ENCODE measurements at places on chromosomes 4 and X.

DNA sequence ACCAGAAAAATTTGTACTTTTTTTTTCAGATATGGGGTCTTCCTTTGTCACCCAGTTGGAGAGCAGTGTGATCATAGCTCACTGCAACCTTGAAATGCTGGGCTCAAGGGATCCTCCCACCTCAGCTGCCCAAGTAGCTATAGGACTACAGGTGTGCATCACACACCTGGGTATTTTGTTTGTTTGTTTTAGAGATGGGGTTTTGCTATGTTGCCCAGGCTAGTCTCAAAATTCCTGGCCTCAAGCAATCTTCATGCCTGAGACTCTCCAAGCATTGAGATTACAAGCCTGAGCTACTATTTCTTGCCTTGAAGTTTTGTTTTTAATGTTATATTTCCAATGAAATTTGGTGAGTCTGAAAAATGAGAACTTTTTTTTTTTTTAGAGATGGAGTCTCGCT is 847.8 kb downstream of the TRIML1 start:
- no peak for DNase-seq

DNA sequence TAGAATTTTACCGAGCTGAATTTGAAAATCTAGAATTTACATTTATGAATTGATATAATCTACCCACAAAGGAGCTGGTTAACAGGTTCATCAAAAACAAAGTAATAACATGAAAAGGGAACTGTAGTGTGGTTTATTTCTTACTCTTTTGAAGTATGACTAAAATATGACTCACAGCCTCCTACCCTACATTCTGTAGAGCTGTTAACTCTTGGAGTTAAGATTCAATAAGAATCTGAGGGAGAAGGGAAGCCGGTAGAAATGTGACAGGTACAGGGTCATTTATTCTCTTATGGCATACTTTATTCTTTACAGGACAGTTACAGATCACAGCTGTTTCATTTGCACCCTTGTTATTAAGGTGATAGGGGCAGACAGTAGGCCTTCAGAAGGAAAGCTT is 132.2 kb upstream of the FAM47B start:
- DNase-seq, result no peak

DNA sequence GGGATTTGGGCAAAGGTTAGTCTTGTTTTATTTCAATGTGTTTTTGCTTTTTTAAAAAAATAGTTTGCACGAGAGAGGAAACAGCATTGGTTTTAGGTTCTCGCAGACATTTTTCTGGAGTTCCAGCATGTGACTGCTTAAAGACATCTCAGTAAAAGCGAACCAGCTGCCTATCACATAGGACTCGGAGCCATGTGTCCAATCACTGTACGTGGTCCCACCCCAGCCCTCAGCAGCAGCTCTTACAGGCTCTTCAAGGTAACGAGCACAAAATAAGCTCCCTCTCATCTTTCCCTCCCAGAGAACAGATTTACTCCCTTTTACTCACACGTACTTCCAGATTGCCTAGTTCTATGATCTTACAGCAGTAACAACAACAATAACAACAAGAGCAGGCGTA is 68.7 kb downstream of the MCF2 start:
- DNase-seq, result no peak

GRCh38 chr4:73902817-73903547 is 33.8 kb downstream of the CXCL1 start:
- DNase-seq, result no peak

GRCh38 chr4:35739308-35739707 is 505.0 kb downstream of the ARAP2 start:
- no peak for DNase-seq

- no peak for DNase-seq
Measured at GRCh38 chr4:40363382-40363920, 28.3 kb downstream of the CHRNA9 start.

GRCh38 chr4:47386561-47387235 is 76.8 kb downstream of the COMMD8 start:
- DNase-seq, result no peak

- DNase-seq, result no peak
Measured at GRCh38 chr4:148064451-148064850, 332.6 kb downstream of the ARHGAP10 start.

GRCh38 chrX:47814851-47815250 is 21.9 kb upstream of the ZNF81 start:
- no peak for DNase-seq

DNA sequence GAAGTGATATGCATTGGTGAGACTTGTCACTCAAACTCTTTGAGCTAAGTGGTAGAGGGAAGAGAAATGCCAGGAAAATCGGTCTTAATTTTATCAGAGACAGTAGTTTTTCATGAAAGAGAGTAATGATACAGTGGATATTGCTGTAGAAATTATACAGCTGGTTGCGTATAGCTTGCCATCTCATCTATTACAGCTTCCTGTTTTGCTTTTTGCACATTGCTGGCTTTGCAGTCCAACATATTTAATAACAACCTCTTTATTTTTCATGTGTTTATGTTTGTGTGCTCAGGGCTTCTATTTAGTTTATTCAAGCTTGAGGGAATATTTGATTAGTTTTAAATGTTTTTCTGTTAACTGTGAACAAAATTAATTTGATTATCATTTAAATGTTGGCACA is 11.5 kb downstream of the SMAD1 start:
- no peak for DNase-seq

- DNase-seq, result peak; percentile 25
Measured at GRCh38 chrX:31213941-31214340, 142.1 kb upstream of the FTHL17 start.

DNA sequence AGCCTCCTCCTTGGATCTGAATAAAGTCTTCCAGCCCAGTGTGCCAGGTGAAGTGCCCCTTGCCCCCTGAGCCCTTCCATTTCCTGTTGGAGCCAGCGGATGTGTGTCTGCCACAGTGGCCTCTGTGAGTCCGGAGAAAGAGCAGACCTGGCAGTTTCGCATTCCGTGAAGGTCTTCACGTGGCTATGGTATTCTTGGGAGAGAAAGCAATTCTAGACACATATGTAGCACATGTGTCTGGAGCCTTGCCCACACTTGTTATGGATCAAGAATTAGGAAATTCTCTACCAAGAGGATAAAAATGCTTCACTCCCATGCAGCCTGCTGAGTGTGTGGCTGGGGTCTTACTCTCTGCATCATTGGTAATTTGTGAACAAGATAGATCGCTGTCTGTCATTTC is 130.9 kb downstream of the REPS2 start:
- DNase-seq, result no peak

GRCh38 chr4:10079256-10079655 is 37.3 kb downstream of the WDR1 start:
- DNase-seq, result no peak

- DNase-seq, result no peak
Measured at GRCh38 chr4:94084155-94084554, 123.5 kb upstream of the SMARCAD1 start.

DNA sequence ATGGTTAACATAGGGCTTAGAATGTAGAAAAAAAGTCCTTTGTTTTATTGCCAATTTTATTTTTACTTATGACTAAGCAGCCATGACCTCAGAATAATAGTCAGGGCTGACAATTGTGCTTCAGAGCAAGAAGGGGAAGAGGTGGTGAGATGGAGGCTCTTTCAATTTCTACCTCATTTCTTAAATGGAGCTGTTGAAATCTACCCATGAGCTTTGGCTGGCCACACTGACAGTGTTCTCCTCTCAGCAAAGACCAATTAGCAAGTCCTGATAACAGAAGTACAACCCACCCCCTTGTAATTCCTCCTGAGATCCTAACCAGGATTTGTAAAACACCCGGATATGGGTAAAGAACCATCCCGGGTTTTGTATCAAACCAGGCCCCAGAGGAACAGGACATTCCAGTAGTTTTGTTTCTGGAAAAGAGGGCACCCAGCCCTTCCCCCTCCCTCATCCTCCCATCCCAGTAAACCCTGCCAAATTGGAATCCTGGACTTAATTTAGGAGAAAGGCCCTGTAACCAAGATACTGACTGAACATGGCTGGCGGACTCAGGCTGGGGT is at the start of gene HEPH:
HEPH (plus strand) TSS at position 399 of the 563 bp plus-strand sequence. CDS start 6,324 bp downstream, outside the sequence.
- DNase-seq, result no peak

DNA sequence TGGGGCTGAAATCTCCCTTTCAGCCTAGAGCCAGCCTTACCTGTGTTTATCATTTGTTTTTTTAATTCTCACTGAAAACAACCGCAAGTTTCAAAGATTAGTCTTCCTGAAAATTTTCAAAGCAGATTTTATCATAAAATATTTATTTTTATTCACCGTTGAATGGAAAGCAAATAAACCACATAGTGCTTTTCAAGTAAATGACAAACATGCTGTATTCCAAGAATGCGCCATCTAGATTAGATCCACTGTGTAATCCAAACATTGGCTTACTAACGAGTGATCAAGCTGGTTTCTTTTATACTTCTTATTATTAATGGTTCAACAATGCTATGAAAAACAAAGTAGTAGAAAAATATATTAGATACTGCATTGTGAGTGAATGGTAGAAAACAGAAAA is 1176.2 kb upstream of the IGFBP7 start:
- DNase-seq, result no peak
